ENCODE measurements at places on chromosomes 1 and 21. TPM values are rescaled to one million over a fixed set of nuclear protein-coding genes. Genes with fewer than 3 reads are reported as not detected.
A peak's percentile ranks its signal among the peaks of the same experiment; 100 is the strongest.

- peak; percentile 54 for DNase-seq
Observed at GRCh38 chr1:25685938-25686665, 69.5 kb downstream of the MAN1C1 start.

DNA sequence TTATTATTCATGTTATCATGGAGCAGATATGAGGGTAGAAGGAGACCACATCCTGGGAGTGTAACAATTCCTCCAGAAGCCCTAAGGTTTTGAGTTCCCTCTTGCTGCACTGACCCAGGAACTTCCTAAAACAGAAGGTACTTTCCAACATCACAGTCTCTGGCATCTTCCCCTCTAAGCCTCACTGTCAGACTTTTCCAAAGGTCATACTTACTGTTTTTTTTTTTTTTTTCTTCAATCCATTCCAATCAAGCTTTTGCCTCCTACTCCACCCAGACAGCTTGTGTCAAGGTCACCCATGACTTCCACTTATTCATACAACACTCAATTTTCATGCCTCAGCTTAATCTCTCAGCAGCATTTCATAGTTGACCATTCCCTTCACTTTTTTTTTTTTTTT lies 18.4 kb upstream of the UQCRHL start:
- peak; percentile 47 for DNase-seq

- DNase-seq: no peak
Observed at GRCh38 chr1:204094313-204094729, 21.4 kb downstream of the SOX13 start.

GRCh38 chr1:26541816-26542711 lies 12.5 kb downstream of the RPS6KA1 start:
- DNase-seq: peak; percentile 71

DNA sequence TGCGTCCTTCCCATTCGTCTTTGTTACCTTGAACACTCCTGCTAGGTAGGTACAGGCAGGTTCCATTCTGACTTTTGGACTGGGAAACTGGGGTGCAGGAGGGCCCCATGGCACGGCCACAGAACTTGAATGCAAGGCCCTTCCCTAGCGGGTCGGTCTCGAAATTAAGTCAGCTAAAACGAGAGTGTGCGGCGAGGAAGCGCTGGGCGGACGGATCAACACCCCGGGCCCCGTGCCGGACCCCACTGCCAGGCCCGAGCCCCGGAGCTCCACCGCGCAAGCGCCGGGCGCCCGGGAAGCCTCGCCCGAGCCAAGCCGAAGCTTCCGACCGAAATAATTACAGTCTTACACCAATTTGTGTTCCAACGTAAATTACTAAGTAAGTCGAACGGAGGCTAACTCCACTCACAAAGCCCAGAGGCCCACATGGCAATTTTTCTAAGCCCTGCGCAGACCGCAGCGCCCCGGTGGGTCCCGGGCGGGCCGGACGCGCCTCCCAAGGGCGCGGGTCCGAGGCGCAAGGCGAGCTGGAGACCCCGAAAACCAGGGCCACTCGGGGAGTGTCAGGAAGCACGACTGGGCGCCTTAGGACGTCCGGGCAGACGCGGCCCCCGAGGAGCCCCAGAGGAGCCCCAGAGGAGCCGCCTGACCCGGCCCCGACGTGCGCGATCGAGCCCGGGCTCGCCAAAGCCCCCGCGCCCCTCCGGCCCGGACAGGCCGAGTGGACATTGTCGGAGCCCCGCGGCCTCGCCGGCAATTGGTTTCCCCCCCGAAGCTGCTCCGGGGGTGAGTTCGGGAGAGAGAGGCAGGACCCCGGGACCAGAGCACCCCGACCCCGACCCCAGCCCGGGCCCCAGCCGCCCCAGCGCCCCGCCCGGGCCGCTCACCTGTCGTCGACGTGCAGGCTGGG lies 624 bp downstream of the RIPK4 start:
- DNase-seq: no peak

Gene PLA2G2F
- not detected for total RNA-seq

Gene C1orf141
- total RNA-seq: not detected

Gene KRTAP19-3
- not detected for total RNA-seq

Data from fibroblast of lung (primary cell).